ENCODE measurements at places on chromosomes 13 and 19. TPM values are rescaled to one million over a fixed set of nuclear protein-coding genes. Genes with fewer than 3 reads are reported as not detected.

- peak; percentile 30 for DNase-seq
Measured at GRCh38 chr19:2051773-2052704, 995 bp upstream of the MKNK2 start.

GRCh38 chr13:51025245-51025905 is 85.7 kb downstream of the C13orf42 start:
- no peak for DNase-seq

DNA sequence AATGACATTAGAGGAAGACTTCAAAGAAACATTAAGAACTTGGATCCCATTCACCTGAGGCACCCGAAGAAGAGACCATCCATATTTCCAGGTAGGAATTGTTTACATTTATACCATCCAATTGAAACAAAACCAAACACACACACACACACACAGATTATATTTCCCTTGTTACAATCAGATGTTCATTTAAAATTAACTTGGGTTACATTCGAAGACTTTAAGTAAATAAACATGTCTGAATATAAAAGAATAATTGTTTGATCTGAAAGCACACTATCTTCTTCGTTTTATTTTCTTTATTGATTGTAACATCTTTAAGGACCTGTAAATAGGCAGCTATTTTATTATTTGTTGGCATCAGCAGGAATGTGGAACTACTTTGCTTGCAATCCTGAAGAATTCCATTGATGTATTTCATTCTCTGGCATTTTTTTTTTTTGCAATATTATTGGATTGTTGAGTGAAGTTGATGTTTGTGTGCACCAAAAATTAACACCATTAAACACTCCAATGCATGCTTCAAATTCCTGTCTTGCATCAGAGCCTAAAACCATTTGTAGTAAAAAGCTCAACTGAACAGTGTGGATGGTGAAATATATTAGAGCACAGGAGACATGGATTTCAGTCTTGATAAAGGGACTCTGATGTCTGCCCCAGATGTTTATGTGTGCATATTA is 85.3 kb upstream of the FRY start:
- no peak for DNase-seq

The SIX5 gene
- total RNA-seq: 41.6 TPM

The CD70 gene
- total RNA-seq: 1.2 TPM

GRCh38 chr19:6739883-6740588 is 556 bp downstream of the TRIP10 start:
- DNase-seq: peak; percentile 62

The UQCRFS1 gene
- total RNA-seq: 46.1 TPM

- DNase-seq: no peak
Measured at GRCh38 chr19:5080030-5080654, 111.2 kb downstream of the KDM4B start.

DNA sequence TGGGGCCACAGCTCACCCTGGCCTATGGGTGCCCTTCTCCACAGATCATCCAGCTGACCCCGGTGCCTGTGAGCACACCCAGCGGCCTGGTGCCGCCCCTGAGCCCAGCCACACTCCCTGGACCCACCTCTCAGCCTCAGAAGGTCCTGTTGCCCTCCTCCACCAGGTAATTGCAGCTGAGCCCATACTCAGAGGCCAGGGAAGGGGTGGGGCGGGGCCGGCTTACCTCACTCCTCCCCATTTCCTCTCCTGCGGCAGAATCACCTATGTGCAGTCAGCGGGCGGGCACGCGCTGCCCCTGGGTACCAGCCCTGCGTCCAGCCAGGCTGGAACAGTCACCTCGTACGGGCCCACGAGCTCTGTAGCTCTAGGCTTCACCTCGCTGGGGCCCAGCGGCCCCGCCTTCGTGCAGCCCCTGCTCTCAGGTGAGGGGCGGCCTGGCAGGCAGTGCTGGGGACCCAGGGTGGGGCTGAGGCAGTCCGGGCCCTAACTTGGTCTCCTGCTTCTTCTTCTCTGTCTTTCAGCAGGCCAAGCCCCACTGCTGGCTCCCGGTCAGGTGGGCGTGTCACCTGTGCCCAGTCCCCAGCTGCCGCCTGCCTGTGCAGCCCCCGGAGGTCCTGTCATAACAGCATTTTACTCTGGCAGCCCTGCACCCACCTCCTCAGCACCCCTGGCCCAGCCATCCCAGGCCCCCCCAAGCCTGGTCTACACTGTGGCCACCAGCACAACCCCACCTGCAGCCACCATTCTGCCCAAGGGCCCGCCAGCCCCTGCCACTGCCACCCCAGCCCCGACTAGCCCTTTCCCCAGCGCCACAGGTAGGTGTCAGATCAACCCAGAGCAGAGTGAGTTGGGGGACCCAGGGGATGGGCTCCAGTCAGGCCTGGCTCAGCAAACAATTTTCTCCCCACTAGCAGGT is 9.6 kb upstream of the PRR19 start:
- no peak for DNase-seq

DNA sequence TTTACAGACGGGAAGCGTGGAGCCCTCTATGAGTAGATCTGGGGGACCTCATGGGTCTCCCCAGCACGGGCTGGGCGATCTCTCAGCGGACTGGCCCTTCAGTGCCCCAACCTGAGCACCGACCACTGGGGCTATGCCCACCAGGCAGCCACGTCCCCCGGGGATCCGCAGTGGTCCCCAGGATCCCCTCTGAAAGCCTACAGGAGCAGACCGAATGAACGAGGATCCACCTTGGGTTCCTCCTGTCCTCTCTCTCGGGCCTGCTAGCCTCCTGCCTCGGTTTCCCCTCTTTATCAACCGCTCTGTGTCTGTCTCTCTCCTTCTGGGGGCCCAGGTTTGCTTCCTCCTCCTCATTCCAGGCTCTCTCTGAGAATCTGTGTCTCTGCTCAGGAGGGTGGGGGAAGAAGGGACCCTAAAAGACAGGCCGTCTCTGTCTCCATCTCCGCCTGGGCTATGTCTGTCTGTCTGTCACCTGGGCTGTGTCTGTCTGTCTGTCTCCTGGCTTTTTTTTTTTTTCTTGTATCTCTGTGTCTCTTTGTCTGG is 2.0 kb upstream of the MEIS3 start:
- DNase-seq: no peak

GRCh38 chr19:18735324-18735723 is 51.8 kb downstream of the CRTC1 start:
- DNase-seq: no peak

DNA sequence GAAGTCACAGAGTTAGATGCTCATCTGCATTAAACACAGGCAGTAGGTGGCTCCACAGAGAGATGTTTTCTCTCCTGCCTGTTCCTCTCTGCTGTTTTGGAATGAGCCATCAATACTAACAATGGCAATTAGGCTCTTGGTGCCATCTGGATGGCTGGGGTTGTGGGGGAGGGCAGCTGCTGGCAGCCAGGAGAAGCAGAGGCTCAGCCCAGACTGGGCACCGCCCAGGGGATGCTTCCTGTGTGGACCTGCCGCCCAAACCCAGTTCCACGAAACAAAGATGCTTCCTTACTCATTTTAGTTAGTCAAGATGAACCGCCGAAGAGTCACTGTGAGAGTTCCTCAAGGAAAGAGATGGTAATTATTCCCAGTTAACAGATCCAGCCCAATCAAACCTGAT is 50.8 kb upstream of the PCDH8 start:
- DNase-seq: no peak

DNA sequence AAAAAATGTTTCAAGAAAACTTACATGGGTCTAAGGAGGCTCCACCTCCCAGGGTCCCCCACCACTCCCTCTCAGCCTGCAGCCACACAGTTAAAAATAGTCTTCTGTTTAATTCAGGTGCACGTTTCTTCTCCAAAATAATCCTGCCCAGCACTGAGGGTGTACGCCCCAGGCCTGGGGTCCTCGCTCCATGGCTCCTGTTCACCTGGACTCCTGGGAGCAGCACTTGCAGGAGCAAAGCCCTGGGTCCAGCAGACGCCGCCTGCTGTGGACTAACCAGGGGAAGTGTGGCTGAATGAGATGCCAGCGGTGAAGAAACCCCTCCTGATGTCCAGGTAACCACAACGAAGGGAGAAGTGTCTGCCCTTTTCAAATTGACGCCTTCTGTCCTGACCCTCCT is 41.3 kb upstream of the CD33 start:
- no peak for DNase-seq

DNA sequence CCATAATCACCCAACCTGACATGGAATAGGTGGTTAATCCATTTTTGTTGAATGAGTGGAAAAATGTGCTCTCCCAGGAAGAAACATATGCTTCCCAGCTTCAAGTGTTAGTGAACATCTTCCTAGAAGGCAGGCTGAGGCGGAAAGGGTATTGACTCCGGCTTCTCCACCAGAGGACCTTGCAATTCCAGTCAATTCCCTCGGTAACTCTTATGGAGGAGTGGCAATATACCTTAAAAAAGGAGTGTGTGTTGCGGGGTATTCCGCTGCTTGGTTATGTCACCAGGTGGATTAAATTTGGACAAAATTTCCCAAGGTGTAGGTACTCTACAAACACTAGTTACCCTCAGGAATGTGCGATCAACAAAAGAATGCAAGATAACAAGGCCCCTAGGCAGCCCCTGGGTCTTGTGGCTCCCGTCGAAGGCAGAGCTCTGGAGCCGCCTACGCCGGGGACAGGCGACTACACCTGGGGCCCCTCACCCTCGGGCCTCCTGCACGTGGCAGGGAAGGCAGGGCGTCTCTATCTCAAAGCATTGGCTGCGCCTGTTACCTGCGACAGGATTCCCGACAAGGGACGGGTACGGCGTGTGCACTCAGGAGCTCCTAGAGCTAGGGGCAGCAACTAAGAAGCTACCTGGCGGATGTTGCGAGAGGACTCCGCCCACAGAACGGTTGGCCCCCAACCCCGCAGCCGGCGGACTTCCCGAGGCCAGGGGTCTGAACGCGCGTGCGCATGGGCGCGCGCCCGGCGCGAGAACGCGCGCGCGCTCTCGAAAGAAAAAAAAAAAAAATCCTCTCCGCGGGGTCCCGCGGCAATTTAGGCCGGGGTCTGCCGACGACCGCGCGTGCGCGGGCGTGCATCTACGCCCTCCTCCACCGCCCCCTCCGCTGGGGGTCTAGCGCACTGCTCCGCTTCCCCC is at the start of gene WDR87:
TSS of gene WDR87 (minus strand) at position 649 of the 923 bp plus-strand sequence. CDS start 8,355 bp downstream, outside the sequence.
- DNase-seq: peak; percentile 95

The ZNF444 gene
- total RNA-seq: 49.7 TPM

- DNase-seq: peak; percentile 25
Measured at GRCh38 chr13:70923863-70924752, 815.9 kb upstream of the KLHL1 start.

DNA sequence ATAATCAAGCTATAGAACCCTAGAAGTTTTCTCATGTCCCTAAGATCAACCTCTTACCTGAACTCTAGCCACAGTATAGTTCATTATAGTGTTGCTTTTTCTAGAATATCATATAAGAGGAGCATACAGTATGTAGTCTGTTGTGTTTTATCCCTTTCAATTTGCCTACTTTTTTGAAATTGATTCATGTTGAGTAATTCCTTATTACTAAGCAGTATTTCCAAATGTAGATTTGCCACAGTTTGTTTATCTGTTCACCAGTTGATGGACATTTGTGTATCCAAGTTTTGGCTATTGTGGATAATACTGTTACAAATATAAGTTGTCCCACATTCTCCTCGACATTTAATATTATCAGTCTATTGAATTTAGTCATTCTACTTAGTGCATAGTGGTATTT is 138.0 kb downstream of the LMO7 start:
- no peak for DNase-seq

DNA sequence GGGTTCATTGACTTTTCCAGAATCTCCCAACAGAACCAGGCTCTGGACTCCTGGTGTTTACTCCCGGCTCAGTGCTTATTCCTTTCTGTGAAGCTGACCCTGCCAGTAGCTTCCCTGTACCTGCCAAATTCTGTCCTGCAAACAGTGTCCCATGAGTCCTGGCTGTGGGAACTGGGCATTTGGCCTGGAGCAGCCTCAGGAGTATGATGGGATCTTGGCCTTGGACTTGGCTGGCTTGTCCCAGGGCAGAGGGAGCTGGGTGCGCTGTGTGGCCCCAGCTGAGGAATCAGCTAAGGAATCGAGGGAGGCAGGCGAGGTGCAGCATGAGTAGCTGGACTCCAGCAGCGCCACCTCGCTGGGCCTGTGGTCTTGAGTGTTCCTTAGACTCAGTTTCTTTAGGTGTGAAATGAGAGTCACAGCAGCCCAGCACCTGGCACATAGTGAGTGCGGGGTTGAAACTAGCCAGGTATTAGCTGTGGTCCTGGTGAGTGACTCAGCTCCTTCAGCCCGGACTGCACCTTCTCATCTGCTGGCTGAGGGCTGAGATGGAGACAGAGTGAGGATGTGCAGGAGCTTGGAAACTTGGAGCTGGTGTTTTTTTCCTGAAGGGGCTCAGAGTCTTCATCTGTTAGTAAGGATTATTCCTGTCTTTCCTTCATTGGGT is 10.4 kb downstream of the CLASRP start:
- DNase-seq: no peak

The CRX gene
- total RNA-seq: 0.13 TPM

DNA sequence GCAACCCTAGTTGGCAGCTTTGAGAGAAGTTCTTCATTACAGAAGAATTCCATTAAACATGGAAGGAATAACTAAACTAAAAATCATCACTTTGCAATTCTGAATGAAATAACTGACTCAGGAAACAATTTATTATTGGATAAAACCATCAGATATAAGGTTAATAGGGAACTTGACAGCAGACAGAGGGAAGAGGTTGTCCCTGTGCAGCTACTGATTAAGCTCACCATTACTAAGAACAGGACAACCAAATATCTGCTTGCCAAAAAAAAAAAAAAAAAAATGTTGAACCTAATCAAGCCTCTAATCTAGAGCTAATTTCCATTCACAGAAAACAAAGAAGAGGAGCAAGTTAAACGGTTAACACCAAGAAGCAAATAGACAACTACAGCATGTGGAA is 12.8 kb downstream of the N4BP2L2 start:
- no peak for DNase-seq
